ENCODE measurements at places on chromosomes 1 and 21. TPM values are rescaled to one million over a fixed set of nuclear protein-coding genes. Genes with fewer than 3 reads are reported as not detected.

- DNase-seq: no peak
Observed at GRCh38 chr1:154657556-154657955, 49.6 kb upstream of the ADAR start.

GRCh38 chr1:47180603-47181094 is 9.2 kb downstream of the PDZK1IP1 start:
- no peak for DNase-seq

- DNase-seq: no peak
Observed at GRCh38 chr1:197801111-197801482, 25.8 kb upstream of the DENND1B start.

PROK1 gene
- total RNA-seq: not detected

KIAA1614 gene
- 0.14 TPM for total RNA-seq

GRCh38 chr1:31723828-31724359 is 20.1 kb upstream of the COL16A1 start:
- DNase-seq: peak; percentile 38

EPHB2 gene
- not detected for total RNA-seq

GRCh38 chr1:168261390-168261789 is 19.3 kb upstream of the TBX19 start:
- DNase-seq: no peak

DNA sequence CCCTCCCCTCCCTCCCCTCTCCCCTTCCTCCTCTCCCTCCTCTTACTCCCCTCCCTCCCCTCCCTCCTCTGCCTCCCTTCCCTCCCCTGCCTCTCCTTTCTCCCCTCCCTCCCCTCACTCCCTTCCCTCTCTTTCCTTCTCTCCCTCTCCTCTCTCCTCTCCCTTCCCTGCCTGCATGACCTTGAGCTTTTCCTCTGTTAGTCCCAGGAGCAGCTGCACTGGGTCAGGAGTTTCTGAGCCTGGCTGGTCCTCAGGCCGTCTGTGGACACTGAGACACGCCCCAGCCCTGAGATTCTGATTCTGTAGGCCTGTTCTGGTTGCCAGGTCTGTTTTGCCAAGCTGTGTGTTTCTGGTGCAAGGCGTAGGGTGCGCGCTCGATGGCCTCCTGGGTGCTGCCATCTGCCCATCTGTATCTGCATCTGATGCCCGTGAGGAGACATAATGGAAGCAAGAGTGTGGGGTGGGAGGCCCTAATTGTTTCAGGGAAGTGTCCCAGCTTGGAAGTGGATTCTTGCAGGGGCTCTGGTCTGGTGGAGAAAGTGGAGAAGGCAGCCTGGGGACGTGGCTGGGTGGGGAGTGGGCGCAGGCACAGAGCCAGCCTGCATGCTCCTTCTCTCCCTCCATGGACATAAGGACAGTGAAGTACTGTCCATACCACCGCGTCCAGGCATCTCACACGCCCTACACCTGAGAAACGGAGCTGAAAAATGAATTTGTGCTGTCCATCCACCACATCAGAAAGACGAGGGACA is 97.2 kb downstream of the WDR4 start:
- no peak for DNase-seq
